Left ventricle myocardium superior (tissue), 1 donor: ENCODE measurements at places on chromosomes 3 and 15.

DNA sequence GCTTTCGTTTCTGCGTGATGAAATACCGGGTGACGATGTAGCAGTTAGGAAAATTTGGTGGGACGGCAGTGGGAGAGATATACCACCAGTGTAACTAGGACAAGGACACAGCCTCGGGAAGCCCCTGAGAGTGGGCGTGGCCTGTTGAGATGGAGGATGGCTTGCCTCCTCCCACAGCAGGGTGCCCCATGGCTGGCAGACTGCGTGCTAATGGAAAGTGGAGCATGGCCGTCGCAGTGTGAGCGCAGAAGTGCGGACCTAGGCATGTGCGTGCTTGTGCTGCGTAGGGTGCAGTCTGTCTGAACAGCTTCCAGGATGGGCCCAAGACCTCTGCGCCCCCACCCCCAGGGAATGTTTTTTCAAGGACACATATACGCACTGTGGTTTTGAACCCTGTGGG is 56.8 kb downstream of the CHDH start:
- DNase-seq: no peak

DNA sequence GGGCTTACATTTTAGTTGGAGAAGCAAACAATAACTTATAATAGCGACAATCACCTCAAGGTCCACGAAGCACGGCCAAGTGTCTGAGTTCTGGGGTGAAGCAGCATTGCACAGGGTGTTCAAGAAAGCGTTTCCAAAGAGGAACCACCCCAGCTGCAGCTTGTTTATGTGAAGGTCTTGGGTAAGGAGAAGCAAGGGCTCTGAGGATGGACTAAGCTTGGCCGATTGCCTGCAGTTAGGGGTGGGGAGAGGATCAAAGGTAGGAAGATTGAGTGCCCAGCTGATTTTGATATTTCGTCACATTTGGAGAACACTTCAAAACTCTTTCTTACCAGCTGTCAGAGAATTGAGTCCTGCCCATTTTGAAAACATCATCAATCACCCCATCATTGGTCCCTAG is 321.6 kb upstream of the DNAJC19 start:
- DNase-seq: no peak

- DNase-seq: peak; percentile 85
Measured at GRCh38 chr3:137970914-137971831, 38.8 kb upstream of the CLDN18 start.

- no peak for DNase-seq
Measured at GRCh38 chr3:165254812-165255211, 58.6 kb upstream of the SLITRK3 start.

DNA sequence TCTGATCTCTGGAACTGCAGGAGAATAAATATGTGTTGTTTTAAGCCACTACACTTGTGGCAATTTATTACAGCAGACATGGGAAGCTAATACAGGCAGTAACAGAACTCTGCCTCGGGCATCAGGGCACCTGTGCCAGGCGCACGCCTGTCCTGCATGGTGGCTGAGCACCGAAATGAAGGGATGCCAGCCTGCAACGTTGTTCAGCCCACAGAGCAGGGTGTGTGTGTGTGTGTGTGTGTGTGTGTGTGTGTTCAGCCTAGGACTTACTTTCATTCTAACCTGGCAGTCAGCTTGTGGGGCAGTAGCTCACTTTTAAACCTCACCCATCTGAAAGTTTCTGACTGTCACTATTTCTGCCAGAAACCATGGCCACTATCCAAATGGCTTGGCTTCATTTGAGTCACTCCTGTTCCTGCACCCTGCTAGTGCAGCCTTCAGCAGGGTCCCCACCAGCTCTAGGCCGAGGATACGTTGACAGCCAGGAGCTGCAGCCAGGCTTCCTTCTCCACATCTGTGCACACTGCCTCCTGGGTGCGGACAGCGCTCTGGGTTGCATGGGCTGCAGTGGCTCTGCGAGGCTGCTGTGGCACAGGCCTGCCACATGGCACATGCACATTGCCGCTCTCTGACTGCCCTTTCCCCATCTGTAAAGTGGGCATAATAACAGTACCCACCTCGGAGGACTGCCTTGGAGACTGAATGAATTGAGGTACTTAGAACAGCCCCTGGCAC is 4.5 kb downstream of the UROC1 start:
- DNase-seq: no peak

- peak; percentile 51 for DNase-seq
Measured at GRCh38 chr3:45545476-45545875, 49.1 kb upstream of the LIMD1 start.

DNA sequence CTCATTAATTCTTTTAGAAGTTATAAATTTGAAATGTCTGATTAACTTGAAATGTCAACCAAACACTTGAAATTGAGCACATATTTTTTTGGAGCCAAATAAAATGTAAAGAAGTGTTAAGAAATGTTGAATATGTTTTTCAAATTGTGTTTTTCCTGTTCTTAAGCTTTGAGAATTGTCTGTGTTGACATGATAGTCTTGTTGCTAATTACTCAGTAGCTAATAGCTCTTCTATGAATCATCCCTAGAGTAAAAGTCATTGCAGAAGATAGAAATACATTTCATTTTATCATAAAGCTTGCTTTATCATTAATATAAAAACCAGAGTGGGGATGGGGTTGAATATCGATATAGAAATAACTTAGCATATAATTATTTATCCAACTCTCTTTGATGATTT is 41.9 kb upstream of the ABHD10 start:
- DNase-seq: no peak

DNA sequence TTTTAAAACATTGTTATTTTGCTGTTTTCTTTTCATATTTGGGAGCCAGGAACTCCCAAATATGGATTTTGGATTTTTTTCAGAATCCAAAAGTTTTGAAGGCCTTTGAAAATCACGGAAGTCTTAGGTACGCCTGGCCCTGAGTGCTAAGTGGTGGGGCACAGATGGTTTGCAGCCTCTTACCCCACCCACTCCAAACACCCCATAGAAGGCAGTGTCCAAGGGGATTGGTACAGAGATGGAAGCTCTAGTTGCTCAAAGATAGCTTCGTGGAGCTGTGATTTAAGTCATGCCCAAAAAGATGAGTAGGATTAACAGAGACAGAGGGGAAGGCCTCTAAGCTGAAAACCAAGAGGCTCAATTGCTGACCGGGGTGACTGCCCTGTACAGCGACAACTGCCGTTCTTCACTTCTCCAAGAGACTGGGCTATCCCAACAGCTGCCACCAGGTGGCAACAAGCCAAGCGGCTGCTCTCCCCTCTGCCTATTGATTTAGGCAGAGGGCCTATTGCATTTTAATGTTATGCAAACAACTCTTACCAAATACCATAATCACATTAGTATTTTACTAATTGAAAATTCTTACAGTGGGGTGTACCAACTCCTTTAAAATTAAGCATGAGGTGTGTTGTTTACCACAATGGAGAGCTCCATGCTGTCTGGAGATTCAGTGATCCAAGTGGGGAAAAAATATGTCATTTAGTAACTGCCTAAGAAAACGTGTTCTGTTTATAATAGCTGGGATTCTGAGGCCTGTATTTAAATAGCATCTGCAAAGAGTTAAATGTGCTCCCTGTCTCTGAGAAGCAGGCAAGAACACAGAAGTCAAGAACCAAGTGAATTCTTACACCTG is 64.0 kb upstream of the C15orf61 start:
- DNase-seq: peak; percentile 87

GRCh38 chr15:63072023-63072650 is 29.6 kb downstream of the TPM1 start:
- no peak for DNase-seq

DNA sequence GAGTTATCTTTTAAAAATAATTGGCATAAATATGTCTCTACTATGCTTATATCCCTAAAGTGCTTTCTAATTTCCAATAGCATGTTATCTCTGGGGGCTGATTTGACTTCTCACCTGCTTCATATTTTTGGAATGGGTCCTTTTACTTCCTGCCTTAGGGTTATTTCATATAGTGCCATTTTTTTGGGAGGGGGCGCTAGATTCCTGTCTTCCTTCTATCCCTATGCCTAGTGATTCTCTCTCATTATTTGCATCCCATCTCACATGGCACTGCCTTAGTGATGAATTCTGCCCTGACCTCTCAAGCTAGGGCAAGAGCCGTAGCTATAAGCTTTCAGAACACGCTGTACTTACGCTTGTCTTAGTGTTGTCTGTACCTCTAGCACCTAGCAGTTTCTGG is 150.3 kb upstream of the SLITRK3 start:
- no peak for DNase-seq

- no peak for DNase-seq
Measured at GRCh38 chr3:11554666-11555065, 89.0 kb downstream of the VGLL4 start.

DNA sequence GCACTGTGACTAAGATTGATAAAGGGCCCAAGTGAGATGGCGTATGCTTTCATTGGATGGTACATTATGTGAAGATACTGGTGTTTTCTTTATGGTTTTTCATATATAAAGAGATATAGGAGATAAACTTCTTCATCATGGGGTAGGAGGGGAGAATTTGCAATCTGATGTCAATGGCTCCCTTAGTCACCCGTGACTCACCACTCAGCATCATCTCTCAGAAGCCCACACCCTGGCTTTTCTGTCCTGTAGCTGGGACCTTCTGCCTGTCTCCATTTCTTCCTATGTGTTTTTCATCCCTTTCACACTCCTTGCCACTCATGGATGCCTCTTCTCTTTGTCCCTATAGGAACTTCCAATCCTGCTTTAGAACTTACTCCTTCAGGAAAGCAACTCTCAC is 114.3 kb upstream of the SEMA6D start:
- no peak for DNase-seq

DNA sequence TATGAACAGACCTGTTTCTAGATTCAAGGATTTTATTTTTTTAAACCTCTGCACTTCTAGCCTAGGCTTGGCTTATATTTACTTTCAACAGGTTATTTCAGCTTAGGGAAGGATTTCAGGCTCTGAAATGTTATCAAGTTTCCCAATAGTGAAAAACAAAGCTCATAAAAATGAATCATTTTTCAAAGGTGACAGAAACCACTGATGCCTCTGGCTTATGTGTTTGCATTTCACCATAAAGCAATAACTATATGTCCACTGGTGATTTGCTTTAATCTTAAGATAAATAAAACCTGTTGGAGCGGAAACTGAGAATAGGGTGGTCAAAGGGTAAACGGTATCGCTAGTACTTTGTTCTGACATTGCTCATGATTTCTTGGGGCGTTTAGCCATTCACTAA is 141.2 kb upstream of the LRIG1 start:
- DNase-seq: no peak

DNA sequence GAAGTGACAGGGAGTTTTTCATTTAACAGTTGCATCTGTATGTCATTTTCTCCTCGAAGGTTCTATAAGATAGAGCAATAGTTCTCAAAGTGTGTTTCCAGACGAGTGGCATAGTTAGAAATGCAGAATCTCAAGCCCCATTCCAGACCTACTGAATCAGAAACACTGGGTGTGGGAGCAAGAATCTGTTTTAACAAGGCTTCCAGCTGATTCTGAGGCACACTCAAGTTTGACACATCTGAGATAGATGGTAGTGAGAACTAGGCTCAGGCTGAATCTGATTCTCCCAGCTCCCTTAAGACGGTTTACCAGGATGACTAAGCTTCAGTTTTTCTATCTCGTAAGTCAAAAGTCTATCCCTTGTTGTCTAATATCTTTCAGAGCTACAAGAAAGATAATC is 159.8 kb upstream of the NUDT16 start:
- no peak for DNase-seq

GRCh38 chr15:44910981-44911625 is 45.4 kb upstream of the TERB2 start:
- no peak for DNase-seq

DNA sequence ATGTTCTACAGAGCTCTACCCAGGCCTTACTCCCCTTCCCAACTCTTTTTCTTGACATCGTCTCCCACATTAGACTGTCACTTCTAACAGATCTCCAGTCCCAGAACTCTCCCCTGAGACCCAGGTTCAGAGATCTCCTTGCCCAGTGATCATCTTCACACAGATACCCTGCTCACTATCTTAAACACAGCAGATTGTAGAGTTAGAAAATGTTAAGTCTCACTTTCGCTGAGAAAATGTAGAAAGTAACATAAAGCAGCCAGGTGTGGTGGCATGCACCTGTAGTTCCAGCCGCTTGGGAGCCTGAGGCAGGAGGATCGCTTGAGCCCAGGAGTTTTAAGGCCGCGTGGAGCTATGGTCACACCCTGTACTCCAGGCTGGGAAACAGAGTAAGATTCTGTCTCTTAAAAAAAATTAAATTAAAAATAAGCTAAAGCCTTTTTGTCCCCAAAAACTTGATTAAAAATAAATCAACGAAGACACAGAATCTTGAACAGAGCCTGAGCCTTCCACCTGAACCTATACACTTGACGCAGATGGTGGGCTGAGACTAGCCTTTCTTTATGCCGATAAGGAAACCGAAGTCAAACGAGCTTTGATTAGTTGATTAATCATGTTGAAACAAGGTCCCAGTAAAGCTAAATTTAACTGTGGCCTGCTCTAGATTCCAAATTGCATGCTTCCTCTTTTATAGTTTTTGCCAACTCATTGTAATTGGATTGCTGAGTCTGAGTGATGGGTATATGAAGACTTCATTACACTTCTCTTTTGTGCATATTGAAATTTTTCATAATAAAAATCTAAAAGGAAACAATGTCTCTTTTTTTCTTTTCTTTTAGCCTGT is 31.3 kb upstream of the BLM start:
- no peak for DNase-seq

- no peak for DNase-seq
Measured at GRCh38 chr3:148265841-148266240, 431.9 kb upstream of the AGTR1 start.

DNA sequence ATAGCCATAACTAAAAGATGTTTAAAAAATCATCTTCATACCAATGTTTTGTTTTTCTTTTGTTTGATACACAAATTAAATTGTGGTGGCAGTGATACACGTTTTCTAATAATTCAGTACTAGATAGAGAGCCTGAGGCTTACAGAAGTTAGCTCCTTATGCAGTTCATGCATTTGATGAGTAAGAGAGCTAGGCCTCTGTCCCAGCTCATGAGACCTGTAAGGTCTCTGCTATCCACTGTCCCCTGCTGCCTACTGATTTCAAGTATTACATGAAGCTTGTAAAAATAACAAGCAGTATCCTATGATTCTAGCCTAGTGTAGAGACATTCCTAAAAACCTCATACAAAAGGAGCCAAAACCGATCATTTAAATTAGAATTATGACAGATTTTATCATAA is 144.5 kb downstream of the MBNL1 start:
- DNase-seq: no peak

GRCh38 chr3:12227833-12228232 is 61.0 kb upstream of the PPARG start:
- no peak for DNase-seq

DNA sequence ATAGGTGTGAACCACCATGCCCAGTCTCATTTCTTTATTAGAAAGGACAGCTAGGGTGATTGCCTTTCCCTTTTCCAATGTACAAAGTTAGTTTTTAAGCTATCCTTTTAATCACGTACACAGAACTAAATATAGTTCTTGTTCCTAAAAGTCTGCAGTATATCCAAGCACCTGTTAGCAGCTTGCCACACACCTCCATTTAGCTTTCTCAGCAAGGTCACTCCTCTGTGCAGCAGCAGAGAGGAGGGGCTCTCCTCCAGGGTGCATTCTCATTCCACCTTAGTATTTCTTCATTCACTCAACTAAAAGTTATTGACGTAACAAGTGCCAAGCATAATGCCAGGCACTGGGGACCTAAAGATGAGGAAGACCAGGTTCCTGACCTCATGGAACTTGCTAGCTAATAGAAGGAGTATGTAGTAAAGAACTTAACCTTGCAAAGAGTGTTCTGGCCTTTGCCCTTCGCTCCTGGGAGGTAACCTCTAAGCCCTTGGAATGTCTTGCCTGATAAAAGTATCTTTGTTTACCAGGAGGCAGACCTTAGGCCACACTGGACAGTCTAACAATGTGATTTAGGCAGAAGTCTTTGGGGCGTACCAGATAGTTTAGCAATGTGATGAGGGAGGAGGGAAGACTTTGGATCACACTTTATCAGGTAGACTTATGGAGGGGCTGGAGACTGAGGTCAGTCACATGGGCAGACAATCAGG is 12.7 kb upstream of the PTPN9 start:
- DNase-seq: no peak
